Stimulated activated CD4-positive, alpha-beta T cell treated with anti-CD3 and anti-CD28 coated beads, Interleukin-4, amount 100 ng/mL, for 4 hours (primary cell): ENCODE measurements at places on chromosomes 5 and 9.

- DNase-seq = no peak
These were observed 1.9 kb downstream of the RCL1 start for GRCh38 chr9:4794691-4795090.

DNA sequence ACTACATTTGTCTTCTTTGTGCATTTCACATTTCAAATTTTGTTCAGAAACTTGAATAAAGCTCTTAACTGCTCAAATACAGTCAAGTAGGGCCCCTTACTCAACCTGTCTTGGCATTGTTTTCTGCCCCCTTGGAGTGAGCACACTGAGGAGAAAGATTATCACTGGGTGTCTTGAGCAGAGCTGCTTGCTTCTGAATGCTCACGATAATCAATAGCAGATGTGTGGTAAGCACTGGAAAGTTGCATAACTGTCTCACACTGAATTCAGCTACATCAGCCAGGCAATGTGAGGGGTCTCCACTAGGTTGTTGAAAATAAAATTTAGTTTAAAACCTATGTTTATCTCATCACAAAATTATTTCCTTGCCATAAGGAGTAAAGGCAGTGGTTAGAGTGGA, 7.8 kb upstream of the TNFAIP8 start:
- no peak for DNase-seq

GRCh38 chr5:17094830-17095229, 122.6 kb upstream of the BASP1 start:
- DNase-seq = no peak

- no peak for DNase-seq
These were observed 1.8 kb downstream of the TMOD1 start for GRCh38 chr9:97502984-97503861.

GRCh38 chr5:74342948-74343682, 297.4 kb downstream of the ENC1 start:
- DNase-seq = no peak

GRCh38 chr9:3181049-3181953, 337.4 kb upstream of the PUM3 start:
- peak; percentile 9 for DNase-seq

- DNase-seq = no peak
These were observed 34.4 kb upstream of the ELL2 start for GRCh38 chr5:95995962-95996489.
